ENCODE measurements at places on chromosomes 2 and 18.
A peak's percentile ranks its signal among the peaks of the same experiment; 100 is the strongest.

DNA sequence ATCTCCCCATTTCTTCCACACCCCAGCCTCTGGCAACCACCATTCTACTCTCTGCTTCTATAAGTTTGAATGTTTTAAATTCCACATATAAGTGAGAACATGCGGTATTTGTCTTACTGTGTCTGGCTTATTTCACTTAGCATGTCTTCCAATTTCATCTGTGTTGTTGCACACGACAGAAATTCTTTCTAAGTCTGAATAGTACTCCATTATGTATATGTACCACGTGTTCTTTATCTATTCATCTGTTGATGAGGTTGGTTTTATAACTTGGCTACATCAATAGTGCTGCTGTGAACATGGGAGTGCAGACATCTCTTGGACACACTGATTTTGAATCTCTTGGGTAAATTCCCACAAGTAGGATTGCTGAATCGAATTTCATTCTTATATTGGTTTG lies 31.8 kb upstream of the MTX2 start:
- DNase-seq: no peak

GRCh38 chr2:135257383-135258090 lies 205.4 kb downstream of the RAB3GAP1 start:
- DNase-seq: no peak

- no peak for DNase-seq
Measured at GRCh38 chr2:170996316-170996715, 67.3 kb downstream of the GORASP2 start.

- no peak for DNase-seq
Measured at GRCh38 chr2:46394649-46395510, 84.5 kb upstream of the TMEM247 start.

DNA sequence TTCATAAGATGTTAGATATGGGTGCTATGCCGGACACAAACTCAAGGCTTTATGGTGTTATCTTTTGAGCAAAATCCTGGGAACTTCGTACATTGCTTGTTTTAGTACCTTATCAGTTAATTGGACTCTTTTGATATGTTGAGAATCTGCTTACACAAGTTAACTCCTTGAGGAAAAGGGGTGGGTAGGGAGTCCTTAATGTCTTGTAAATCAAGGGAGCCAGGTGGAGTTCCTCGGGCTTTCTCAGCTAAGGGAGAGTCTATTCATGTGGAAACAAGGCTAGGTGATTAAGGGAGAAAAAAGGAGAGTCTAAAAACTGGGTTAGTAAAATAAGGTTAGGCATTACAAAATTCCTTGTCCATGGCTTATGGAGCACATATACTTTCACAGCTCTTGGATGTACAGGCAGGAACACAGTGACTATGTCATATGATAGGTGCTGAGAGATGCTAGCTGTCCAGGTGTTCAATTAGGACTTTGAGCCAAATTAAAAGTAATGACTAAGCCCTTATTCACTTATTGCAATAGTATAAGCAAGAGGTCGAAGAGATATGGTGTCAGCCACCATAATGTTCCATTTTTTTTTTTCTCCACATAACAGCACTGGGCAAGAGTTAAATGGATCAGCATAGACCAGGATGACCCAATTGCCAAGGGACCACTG lies 59.5 kb upstream of the DYNAP start:
- DNase-seq: no peak

DNA sequence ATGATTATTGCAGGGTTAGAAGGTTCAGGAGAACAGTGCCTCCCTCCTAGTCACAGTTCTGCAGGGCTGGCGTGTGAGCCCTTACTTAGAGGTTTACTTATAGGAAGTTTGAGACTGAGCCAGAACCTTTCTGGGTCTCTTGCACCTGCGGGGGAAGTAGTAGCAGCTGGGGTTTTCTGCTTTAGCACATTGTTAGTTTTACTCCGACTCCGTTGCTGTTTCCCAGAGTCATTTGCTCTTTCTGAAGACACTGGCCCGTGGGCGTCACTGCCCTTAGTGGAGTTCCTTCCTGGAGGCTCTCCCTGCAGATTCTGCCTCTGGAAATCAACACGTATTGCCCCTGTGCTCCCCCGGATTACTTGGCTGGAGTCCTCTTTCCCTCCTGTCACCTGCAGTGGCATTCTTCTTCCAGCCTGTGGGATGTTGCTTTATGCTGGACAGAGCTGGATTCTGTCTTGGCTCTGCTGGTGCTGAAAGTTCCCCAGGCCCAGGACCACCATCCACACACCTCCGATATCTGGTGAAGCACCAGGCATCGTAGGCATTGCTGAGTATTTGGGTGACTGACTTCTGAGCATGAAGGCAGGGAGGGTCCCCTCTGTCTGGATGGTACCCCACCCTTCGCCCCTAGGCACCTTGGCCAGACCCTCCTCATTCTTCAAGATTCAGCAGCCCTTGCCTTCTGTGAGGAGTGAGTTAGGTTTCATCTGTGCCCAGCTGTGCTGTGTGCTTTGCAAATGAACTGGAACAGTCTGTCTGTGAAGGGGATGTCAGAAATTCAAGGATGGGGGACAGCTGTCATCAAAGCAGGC lies 51.7 kb downstream of the AGAP1 start:
- no peak for DNase-seq

DNA sequence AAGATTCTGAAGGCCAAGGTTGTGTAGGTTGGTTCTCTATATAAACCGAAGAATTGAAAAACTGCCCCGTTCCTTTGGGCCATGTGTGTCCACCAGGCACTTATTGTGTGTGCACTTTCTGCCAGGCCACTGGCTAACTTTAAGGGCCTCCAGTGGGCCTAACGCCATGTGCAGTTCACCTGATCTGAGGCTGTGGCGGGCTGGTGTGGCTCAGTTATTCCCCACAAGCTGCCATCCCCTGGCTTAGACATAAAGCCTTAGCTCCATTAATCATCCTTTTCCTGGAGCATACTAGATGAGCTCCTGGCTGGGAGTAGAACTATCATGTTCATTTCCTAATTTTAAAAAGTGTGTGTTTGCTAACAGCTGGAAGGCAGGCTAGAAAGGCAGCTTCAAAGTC lies 304.1 kb upstream of the TNP1 start:
- DNase-seq: no peak

DNA sequence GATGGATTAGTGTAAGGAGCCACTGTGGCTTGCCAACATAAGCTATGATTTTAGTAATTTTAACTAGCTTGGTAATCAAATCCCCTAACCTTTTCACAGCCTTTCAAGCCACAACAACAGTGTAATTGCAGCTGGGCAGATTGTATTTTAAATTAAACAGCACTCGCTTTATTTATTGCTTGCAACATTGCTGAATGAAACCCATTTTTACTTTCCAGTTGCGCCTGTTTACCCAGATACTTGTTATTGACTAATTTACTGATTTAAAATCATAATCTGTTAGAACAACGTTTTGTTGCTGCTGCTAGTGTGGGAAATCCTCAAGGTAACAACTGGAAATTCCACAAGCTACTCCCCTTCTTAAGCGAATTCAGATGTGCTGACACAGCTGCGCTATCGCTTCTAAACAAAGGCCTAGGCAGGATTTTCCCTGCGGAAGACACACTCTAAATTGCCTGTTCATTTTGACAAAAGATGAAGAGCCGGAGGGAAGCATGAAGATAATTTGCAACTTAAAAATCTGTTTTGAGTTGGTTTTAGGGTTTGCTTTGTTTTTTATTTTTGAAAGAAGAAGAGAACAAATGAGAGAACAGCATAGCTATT lies 283.9 kb downstream of the ALPK2 start:
- DNase-seq: no peak

DNA sequence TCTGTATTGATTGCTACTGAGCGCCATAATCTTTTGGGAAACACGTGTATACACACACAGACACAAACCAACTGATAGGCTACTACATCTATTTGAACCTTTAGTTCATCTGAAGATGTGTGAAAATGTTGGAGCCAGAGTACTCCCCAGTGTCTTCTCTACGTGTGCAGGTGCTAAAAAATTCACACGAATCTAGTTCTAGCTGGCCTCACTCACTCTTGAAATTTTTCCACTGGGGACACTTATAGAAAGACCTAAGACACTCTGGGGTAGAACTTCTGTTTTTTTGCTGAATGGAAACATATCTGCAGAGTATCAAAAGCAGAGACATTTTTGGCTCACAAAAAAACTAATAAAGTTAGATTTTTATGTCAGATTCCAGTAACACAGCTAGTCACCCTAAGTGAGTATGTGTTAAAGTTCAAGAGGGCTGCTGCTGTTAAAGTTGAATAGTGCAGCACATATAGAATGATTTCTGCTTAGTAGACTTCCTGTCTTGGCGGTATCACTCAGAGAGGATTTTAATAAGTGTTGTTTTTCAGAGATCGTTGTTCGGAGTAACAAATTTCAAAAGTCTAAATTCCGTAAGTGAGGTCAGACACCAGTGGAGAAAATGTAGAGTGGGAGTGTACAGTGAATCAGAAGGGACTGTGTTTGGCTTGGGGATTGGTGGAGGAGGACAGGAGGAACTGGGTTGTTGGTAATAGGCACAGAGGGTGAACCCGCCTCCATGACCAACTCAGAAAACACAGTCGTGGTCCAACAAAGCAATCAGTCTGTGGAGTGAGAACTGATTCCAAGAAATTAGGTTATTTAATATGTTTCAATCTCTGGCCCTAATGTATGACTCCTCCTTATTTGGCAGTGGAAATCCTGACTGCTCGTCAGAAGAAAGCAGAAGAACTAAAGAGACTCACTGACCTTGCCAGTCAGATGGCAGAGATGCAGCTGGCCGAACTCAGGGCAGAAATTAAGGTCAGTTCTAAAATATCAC lies 43.1 kb downstream of the KCTD18 start:
- peak; percentile 49 for DNase-seq

DNA sequence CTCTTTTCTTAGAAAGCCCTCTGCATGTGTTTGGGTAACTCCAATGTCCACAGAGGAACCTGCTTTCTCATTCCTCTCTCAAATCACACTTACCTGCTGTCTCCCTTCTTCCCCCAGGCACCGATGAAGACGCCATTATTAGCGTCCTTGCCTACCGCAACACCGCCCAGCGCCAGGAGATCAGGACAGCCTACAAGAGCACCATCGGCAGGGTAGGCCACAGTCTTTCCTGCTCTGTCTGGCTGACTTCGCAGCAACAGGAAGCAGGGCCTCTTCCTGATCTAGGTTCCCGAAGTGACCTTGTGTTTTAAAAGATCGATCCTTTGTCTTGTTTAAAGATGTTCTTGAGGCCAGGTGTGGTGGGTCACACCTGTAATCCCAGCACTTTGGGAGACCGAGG lies 25.0 kb upstream of the GMCL1 start:
- peak; percentile 41 for DNase-seq

DNA sequence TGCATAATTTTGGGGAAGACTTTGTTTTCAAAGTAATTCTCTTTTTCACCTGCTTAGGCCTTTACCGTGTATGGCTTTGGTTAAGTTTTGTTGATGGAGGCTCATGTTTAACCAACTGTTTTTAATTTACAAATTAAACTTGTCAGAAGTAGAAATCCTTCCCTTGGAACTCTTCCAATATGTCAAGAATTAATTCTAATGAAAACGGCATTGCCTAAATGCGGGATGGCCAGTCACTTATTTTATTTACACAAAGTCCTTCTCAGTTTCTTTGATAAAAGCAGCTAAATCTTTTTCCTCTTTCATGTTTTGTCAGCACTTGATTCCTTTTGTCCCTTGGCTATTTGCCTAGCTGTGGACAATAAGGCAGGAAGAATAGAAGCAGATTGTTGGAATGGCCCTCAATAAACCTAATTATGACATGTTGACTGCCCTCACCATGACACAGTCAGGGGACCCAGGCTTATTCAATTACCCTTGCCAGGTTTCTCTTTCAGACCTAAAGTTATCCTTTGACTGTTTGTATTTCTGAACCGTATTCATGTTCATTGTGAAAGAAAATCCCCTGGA lies 26.3 kb downstream of the PAX3 start:
- no peak for DNase-seq

DNA sequence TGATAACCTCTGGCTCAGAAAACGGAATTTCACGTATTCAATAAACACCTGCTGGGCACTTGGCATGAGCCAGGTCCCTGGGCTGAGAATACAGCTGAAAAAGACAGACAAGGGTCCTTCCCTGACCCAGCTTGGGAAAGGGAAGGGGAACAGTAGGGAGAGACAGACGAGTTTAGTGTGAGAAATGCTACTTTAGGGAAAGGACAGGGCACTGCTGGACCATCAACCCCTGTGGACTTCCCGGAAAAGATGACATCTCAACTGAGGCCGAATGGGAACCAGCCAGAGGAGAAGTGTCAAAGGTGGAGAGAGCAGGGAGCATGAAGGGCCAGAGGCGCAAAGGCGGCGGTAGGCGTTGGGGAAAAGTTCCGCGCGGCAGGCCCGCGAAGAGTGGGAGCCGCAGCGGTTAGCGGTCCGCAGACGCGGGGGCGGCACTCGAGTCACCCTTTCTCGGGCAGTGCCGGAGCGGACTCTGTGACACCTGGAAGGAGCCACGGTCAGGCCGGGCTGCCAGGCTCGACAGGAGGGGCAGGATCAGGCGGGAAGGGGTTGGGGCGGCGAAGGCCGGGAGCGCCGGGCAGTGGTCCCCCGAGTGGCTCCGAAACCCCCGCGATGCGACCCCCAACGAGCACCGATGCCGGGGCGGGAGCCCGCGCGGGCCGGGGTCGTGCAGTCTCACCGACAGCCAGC lies 519 bp downstream of the TEX261 start:
- peak; percentile 36 for DNase-seq

DNA sequence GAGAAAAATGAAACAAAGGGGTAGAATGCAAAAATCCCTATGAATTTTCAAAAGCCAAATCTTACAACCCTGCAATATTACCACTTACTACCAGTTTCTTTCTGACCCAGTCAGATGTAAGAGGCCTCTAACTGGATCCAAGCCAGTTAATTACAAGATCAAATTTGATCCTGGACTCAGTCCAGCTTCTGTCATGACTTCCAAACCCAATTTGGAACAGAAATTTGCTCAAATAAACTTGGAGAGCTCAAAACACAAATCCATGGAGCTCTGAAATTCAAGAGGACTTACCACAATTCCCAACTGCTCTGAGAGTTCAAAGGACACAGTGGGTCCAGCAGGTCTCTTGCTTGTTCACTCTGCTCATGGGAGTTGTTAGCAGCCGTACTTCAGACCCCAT lies 1271.7 kb upstream of the SLC39A10 start:
- no peak for DNase-seq

DNA sequence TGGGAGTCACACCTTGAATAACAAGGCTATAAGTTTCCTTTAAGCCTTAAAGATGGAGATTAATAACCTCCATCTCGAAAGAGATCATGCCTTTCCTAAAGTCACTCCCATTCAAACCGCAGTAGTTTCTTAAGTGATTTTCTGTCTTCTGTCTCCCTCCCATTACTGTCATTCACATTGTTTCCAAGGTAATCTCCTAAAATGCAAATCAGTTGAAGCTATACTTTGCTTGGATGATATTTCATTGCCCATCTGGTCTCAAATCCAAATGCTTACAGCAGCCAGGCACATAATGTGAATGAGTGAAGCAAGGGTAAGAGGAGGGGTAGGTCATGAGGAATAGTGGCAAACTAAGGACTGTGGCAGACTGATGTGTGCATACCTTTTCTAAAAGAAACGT lies 116.4 kb downstream of the CCDC141 start:
- DNase-seq: no peak

DNA sequence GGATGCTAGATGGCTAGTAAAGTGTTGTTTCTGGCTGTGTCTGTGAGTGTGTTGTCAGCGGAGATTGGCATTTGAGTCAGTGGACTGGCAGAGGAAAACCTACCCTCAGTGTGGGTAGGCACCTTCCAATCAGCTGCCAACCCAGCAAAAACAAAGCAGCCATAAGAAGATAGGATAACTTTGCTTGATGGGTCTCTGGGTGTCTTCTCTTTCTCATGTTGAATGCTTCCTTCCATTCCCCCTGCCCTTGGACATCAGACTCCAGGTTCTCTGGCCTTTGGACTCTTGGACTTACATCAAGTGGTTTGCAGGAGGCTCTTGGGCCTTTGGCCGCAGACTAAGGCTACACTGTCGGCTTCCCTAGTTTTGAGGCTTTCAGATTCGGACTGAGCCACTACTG lies 429.0 kb upstream of the ZNF804A start:
- DNase-seq: no peak

GRCh38 chr2:160376576-160376975 lies 117.0 kb downstream of the RBMS1 start:
- no peak for DNase-seq
